Stimulated activated CD8-positive, alpha-beta memory T cell treated with anti-CD3 and anti-CD28 coated beads, Interleukin-2, amount 100 ng/mL, for 1 hour (primary cell): ENCODE measurements at places on chromosomes 7 and 10.

DNA sequence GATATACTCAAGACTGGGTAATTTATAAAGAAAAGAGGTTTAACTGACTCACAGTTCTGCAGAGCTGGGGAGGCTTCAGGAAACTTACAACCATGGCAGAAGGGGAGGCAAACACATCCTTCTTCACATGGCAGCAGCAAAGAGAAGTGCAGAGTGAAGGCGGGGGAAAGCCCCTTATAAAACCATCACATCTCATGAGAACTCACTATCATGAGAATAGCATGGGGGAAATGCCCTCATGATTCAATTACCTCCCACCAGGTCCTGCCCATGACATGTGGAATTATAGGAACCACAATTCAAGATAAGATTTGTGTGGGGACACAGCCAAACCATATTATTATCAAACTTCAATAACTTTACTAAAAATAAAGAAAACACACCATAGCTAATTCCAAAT is 30.4 kb upstream of the JAZF1 start:
- no peak for DNase-seq

- no peak for DNase-seq
Observed at GRCh38 chr10:34134602-34135001, 680.5 kb downstream of the PARD3 start.

DNA sequence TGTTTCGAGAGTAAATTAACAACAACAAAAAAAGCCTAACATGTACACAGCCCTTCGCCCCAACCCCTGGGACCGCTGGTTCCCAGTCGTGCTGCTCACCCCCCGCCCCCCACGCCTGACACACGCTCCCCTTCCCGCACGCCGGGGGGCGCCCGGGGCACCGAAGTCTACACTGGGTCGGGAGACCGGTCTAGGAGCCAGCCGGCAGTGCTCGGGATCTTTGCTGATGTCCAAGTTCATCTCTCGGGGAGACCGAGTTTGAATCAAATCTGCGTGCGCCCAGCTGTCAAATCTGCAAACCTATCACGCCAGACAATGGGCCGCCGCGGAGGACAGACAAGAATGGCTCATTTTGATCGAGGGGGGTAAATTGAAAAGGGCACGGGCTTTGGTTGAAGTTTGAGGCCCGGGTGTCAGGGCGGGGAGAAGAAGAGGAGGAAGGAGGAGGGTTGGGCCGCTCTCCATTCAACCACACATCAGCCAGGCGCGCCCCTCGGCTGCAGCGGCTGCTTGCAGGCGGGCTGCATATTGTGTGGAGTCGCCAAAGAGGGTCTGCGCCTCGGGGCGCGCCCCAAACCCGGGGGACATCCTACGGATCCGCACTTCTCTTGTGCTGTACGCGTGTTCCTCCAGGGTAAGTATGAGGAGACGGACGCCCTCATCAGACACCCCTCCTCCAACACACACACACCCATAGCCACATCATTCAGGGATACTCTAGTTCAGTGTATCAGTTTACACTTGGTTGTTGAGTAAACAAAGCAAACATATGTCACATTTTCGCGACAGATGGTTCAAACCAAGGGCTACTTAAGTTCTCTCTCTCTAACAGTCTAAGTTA is 1.3 kb upstream of the GFRA1 start:
- DNase-seq: no peak

DNA sequence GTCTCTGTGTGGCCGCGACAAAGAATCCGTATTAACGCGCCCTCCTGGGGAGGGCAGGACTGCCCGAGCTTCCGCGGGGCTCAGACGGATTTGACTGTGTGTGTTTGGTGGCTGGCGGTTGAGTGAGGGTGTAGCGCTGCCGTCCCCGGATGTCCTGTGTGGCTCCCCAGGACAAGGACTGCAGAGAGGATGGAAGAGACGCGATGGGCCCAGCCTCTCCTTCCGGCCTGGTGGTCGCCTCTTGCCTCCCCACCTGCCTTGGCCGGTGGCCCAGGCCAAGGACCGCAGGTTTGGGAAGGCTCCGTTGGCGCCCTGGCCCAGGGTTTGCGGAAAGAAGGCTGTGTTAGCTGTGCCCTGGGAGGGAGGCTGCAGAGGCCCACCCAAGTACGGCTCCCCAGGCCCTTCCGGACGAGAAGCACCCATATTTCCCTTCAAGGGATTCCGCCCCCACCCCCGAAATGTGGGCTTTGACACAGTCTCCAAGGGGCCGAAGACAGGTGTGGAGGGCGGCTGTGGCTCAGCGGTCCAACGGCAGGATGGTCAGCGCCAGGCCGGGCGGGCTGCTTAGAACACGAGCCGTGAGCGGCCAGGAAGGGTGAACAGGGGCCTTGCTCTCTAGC is 2.3 kb downstream of the UNCX start:
- no peak for DNase-seq

- DNase-seq: no peak
Observed at GRCh38 chr10:1961989-1962388, 224.7 kb upstream of the ADARB2 start.

GRCh38 chr7:129134356-129134987 is 10.0 kb upstream of the TSPAN33 start:
- DNase-seq: no peak

DNA sequence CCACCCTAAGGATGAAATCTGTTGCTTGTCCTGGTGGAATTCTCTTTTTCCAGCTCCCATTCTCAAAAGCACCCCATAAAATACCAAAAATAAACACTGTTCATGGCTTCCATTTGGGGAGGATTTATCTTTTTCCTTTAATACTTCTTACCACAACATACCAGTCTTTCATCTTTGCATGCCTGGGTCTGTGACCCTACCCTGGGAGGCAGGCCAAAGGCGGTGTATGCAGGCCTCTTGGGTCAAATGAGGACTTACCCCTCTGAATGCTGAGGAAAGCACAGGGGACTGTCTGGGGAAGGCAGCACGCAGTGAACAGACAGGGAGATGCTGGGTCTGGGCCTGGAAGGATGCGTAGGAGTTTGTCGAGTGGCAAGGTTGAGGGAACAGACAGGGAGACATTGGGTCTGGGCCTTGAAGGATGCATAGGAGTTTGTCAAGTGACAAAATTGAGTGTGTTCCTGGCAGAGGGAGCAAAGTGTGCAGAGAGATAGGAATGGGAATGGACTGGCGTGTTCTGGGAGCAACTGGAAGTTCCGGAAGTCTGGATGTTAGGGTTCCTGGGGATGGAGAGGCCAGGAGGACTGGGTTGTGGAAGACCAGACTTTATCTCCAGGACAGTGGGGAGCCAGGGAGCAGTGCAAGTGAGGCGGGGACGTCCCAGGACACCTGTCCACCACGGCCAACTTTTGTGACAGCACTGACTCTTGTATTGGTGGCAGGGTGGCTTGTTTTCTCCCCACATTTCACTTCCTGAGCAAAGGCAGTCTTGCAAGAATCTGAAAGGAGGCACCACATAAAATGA is 40.8 kb downstream of the MYL10 start:
- no peak for DNase-seq

GRCh38 chr10:86440874-86441843 is 74.6 kb upstream of the GRID1 start:
- no peak for DNase-seq

GRCh38 chr10:12597788-12598765 is 248.7 kb downstream of the CAMK1D start:
- DNase-seq: no peak

GRCh38 chr7:142482891-142483658 is 225.2 kb upstream of the PRSS58 start:
- peak; percentile 30 for DNase-seq

- no peak for DNase-seq
Observed at GRCh38 chr7:72503644-72504043, 91.5 kb upstream of the CALN1 start.

DNA sequence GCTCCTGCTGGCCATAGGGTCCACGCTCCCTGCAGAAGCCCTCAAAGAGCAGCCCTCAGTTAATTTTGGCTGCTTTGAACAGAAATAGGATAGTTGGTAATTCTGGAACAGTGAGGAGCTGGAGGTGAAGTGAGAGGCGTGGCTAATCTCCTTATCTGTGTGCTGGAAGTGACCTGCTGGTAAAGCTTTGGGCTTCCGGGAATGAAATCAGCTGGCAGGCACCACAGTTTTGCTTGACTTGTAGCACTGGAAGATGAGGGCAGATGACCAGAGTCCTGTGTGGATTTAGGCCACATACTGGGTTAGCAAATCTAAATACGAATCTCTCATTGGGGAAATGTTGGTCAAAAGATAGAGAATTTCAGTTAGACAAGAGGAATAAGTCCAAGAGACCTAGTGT is 10.2 kb downstream of the ATP6V0E2 start:
- no peak for DNase-seq

- DNase-seq: no peak
Observed at GRCh38 chr7:137873524-137873923, 26.8 kb upstream of the DGKI start.
